ENCODE measurements at places on chromosomes 11 and 22.

DNA sequence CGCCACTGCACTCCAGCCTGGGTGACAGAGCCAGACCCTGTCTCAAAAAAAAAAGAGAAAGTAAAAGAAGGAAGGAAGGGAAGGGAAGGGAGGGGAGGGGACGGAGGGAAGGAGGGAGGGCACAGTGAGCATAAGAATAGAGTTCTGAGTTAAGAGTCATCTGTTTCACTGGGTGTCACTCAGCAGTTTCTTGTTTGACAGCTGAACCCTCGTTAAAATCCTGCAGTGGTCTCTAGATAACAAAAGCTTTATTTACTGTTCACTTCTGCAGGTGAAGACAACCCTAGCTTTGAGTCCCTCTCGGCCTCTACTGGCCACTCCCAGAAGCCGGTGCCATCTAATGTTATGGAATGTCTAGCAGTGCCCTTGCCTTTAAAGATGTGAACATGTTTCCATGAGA, 71.2 kb downstream of the CLPB start:
- DNase-seq: no peak

GRCh38 chr11:124656774-124657630, 16.5 kb downstream of the SIAE start:
- DNase-seq: no peak

DNA sequence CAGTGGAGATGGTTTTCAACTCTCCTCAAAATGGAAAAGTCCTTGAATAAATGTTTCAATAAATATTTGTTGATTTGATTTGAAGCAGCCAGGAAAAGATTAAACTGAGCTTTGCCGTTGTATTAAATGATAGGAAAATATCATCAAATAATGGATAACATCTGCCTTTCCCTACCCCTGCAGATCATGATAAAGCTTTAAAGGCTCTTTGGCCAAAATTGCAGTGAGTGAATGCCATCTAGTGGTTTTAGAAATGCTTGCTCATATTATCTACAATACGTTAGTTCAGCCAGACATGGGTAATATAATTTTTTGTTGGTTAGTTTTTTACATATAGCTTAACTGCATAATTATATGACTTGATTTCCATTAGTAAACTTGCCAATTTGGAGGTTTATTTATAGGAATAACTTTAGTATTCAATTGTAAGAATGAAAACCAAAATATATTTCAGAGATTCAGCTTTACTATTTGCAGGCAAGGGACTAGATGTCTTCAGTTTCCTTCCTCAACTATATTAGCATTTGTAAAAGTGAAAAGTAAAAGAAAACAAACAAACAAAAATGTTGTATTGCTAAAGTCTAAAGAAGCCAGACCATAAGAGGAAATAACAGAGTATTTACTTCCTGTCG, 159.2 kb downstream of the MSANTD4 start:
- no peak for DNase-seq

DNA sequence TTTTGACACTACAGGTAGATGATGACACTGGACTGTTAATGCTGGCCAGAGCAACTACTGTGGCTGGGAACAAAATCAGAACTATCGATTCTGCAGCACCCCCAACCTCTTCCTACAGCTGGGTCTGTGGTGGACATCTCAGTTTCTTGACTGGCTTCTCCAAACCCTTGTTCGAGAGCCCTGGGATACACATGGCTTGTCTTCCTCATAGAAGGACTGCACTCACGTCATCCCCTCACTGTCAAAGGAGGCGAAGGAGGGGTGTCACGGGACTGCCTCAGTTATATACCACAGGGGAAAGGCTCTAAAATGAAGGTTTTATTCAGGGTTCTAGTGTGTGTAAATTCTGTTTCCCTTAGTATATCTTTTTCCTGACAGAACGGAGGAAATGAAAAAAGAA, 44.9 kb downstream of the PITPNB start:
- no peak for DNase-seq

- no peak for DNase-seq
Observed at GRCh38 chr11:120643284-120643683, 131.7 kb downstream of the GRIK4 start.

- DNase-seq: no peak
Observed at GRCh38 chr11:17746096-17746495, 11.5 kb downstream of the KCNC1 start.

- no peak for DNase-seq
Observed at GRCh38 chr22:27934069-27934468, 15.0 kb upstream of the PITPNB start.

DNA sequence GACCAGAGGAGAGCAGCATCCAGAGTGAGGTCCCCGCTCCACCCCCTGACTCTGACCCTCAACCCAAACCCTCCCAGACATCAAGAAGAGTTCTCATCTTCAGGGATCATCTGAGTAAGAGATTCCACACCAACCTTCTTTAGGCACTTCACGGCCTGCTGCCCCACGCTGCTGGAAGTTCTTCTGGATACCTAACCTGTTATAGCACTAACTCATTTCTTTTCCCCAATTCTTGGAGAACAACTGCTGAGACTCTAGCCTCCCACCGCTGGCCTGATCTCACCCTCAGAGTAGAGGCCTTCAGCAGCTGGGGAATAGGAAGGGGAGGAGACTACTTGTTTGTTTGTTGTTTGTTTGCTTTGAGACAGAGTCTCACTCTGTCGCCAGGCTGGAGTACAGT, 7.3 kb downstream of the TMPRSS13 start:
- no peak for DNase-seq

DNA sequence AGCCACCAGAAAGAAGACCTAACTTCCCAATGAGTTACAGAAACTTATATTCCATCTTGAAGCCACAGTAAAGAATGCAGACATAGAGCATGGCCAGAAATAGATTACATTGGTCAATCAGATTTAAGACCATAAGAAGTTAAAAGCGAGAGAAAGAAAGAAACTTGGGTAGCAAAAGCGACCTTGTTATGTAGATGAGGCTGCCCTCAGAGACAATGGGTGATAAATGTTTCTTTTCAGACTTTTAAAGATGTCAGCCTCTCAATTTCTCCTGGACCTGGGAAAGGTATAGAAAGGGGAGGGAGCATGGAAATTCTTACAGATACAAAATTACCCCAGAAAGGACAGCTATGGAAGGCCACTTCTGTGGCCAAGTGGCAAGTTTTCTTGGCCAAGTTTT, 732.6 kb upstream of the LUZP2 start:
- DNase-seq: no peak

- DNase-seq: no peak
Observed at GRCh38 chr11:96875712-96876111, 485.9 kb downstream of the JRKL start.

DNA sequence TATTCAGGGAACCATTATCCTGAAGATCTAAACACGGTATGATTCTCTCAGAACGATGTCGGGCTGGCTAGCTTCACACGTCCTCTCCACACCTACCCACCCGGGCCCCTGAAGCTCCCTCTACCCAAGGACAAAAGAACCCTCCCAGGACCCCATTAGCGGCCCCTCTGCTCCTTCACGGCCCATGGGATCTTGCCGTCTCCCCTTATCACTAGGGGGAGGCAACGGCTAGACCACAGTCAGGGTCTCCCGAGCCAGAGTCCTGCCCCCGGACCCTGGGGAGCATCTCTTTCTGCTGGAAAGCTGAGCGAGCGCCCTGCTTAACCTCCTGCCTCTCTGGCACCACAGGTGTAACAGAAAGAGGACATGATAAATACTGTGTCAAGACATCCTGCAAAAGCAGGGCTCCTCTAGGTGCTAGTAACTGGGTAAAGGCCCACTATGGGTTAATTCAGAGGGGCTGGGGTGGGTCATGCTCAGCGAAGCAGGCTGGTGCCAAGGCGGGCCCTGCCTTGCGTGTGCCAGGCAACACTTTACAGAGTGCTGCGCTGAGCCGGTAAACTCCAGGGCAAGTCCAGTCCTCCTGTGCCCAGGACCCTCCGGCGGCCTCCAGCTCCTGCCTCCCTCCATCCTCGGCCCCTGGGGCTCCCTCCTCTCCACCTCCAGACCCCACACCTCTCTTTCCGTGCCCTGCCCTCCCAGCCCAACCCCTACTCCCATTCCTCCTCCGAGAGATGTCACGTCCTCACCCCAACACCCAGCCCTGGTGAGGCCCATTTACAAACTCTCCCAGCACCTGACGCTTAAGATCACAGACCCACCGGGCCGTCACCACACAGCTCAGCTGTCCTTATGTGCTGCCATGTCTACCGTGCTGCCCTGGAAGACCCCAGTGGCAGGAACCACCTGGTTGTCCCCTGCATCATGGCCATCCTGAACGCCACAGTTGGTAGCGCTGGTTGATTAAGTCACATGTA, 3.0 kb downstream of the TOLLIP start:
- peak; percentile 48 for DNase-seq

DNA sequence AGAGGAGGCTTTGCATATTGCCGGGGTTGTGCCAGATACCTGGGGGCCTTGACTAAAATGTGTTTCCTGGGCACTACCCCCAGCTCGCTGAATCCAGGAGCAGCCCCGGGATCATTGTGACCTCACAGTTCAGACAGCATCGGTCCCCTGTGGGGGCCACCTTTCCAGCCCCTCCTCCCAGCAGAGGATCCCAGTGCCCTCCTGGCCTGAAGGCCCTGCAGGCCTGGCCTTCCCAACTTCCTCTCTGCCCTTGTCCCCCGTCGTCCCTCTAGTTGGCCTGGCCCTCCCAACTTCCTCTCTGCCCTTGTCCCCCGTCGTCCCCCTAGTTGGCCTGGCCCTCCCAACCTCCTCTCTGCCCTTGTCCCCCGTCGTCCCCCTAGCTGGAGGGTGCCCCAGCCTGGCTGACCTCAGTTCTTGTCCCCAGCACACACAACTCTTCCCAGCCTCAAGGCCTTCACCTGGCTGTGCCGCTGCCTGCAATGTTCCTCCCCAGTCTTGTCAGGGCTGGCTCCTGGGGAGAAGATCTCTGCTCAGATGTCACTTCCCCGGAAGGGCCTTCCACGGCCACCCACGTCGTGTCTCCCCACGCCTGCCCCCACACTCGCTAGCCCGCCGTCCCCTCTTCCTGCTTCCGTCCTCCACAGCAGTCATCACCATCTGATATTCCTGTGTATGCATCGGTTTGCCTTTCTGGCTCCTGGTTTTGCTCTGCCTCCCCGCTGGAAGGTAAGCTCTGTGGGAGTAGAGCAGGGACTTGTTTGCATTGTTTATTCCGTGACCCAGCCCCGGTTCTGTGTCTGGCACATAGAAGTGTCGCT, 12.6 kb upstream of the ANO1 start:
- DNase-seq: no peak

DNA sequence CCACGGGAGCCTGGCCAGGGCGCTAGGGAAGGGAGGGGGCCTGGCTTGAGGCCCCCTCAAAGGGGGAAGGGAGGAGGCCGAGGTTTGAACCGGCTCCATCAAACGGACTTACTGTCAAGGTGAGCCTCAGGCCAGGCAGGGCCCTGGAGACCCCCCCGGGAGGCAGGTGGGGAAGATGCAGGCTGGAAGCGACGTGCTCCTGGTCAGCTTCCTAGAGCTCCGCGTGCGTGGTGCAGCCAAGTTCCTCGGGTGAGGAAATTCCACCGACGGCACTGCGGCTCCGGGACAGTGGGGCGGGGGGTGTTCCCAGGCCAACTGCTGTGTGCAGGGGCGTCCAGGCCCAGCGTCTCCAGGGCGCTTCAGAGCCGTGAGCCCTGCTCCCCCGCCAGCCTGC, 7.2 kb upstream of the TRABD start:
- DNase-seq: no peak

DNA sequence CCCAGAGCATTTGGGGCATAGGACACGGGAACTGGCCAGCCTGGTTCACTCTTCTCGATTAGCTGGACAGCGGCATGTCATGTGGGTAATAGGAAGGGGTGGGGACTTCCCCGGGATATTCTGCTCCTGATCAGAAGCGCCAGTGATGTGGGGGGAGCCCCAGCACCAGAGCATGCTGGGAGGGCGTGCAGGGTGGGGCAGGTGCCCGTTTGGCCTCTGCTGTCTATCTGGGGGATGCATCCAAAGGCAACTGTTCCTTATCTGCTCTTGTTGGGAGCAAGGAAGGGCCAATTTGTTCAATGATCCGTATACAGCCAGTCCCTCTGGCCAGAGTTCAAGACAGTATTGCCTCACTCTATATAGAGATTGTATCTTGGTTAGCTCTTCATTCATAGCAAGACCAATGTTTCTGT, 43.6 kb downstream of the PPARA start:
- no peak for DNase-seq

GRCh38 chr11:122717264-122717867, 61.8 kb downstream of the UBASH3B start:
- no peak for DNase-seq

GRCh38 chr11:64355078-64355940, 3.7 kb upstream of the RPS6KA4 start:
- DNase-seq: no peak

- no peak for DNase-seq
Observed at GRCh38 chr11:86931548-86932258, 23.5 kb downstream of the FZD4 start.

DNA sequence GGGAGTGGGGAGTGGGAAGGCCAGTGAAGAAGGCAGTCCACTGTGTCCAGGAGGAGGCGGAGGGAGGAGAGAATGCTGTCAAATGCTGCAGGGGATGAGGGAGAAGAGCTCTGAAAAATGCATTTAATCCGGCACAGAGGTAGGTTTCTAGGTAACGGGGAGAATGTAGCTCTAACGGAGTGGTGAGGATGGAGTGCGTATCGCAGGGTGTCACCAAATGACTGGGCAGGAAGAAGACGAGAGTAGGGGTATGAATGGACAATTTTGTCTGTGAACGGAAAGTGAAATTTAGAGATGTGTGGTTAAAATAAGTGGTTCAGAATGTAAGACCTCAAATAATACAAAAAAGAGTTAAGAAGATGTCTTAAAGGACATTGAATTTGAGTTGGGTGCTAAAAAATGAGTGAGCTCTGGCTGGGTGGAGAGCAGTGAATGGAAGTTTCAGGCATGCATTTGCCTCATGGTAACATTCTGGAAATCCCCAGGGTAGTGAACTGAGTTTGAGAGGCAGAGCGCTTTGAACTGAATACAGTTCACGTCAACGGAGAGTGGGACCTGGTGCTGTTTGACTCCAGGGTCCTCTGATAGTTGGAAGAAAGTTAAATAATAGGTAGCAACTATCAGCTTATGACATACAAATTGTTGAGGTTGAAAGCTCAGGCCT, 81.3 kb upstream of the CADM1 start:
- no peak for DNase-seq

DNA sequence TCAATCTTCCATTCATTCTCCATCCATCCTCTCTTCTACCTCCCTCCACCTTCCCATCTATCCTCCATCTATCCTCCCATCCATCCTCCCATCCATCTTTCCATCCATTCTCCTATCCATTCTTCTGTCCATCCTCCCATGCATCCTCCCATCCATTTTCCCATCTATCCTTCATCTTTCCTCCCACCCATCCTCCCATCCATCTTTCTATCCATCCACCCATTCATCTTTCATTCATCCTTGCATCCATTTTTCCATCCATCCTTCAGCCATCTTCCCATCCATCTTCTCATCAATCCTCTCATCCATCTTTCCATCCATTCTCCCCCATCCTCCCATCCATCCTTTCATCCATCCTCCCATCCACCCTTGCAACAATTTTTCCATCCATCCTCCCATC, 27.5 kb downstream of the IGLL1 start:
- DNase-seq: no peak
